Fibroblast of skin of scalp (primary cell): ENCODE measurements at places on chromosomes 1 and 21.

- DNase-seq = no peak
Measured at GRCh38 chr1:178652506-178653490, 72.2 kb upstream of the RALGPS2 start.

DNA sequence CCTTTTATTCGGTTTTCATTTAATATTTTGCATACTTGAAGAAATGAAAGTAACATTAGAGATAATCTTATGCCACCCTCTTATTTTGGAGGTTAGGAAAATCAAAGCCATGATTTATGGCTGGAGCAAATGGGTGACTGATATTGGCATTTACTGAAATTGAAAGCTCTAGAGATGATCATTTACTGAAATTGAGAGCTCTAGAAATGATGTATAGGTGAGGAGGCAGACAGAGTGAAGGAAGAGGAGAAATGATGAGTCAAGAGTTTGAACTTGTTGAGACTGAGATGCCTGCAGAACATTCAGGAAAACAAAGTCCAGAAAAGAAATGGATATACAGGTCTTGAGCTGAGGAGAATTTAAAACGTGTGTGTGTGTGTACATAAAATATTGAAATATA, 217.6 kb downstream of the LTN1 start:
- no peak for DNase-seq

- DNase-seq = peak; percentile 41
Measured at GRCh38 chr1:214224611-214225354, 56.2 kb upstream of the SMYD2 start.

GRCh38 chr1:37945743-37946702, 830 bp downstream of the INPP5B start:
- peak; percentile 93 for DNase-seq

DNA sequence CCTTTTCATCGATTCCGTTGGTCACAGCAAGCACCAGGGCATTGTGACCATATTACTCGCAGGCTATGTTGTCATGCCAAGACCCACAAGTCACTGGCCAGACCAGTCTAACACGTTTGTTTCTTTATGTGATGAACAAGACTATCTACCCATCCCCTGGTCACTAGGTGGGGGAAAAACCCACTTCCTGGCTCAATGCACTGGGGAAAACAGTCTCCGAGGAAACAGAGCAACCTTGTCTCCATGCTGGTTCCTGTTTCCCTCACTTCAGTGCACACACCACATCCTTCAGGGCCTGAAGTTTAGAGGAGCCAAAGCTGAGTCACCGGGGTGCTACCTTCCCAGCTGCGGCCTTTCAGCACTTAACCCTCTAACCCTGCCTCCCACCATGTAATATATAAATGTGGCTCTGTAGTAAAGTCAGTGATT, 20.9 kb downstream of the ERICH3 start:
- peak; percentile 12 for DNase-seq

GRCh38 chr1:168433238-168433637, 110.6 kb downstream of the XCL2 start:
- DNase-seq = no peak

DNA sequence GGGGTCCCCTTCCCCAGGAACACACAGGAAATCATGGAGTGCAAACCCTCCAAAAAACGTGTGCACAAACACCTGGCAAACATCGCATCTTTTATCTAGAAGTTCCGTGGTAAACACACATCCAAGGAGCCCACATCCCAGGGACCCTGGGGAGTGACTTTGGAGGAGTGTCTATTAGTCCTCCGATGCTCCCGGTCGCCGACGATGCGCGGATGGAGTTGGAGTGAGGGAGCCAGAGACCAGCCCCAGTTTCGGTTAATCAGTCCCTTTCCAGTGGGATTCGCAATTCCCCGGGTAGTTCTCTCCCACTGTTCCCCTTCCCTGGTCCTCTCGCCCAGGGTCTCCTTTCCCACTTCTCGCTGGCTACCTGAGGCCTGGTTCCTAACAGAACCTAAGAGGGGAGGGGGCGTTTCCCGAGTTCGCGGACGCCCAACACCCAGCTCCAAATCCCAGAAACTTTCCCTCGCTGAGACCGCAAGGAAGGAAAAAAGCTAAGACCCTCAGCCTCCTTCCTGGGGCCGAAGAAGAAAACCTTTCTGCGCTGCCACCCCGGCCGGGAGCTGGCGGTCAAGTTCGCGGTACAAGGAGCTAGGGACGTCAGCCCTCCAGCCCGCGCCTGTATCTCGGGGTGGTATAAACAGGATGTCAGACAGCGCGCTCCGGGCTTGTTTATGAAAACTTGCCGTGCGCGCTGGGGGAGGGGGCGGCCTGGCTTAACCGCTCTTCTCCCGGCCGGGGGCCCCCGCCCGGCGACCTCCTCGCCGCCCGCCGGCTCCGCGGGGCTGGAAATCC, 787 bp downstream of the JAK1 start:
- DNase-seq = peak; percentile 47

- no peak for DNase-seq
Measured at GRCh38 chr1:233233508-233234040, 62.0 kb downstream of the PCNX2 start.

DNA sequence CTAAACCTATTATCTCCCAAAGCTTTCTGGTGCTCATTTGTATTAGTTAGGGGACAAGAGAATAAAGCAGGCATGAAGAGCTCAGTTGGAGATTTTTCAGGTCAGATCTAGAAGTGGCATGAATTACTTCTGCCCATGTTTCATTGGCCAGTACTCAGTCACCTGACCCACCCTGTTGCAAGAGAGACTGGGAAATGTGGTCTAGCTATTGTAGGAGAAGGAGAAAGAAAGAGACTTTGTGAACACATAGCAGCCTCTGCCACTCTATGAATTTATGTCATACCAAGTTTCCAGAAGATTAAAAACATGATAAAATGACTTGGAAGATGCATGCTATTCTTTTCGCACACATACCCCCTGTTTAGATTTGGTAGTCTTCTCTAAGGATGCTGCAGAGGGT, 302.3 kb upstream of the RUNX1 start:
- DNase-seq = no peak

GRCh38 chr1:60904099-60904851, 178.1 kb upstream of the NFIA start:
- DNase-seq = peak; percentile 60

DNA sequence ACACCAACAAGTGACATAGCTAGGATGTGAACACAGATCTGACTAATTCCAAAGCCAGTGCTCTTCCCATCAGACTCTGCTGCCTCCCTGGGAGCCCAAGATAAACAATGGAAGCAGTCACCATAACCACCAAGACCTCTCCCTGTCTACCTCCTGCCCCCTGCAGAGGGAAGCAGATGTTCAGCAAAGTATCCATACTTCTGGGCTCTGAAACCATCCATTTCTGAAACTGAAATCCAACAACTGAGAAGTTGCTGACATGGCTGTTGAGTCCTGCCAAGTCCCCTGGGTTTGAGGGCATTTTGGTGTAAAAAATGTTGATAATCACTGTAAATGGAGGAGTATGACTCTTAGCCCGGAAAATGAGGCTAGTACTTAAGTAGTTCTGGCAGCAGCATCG, 102.1 kb downstream of the TYW3 start:
- peak; percentile 95 for DNase-seq

- peak; percentile 58 for DNase-seq
Measured at GRCh38 chr1:159918352-159919200, 6.7 kb downstream of the TAGLN2 start.

GRCh38 chr1:8397511-8397910, 79.6 kb downstream of the SLC45A1 start:
- peak; percentile 35 for DNase-seq

DNA sequence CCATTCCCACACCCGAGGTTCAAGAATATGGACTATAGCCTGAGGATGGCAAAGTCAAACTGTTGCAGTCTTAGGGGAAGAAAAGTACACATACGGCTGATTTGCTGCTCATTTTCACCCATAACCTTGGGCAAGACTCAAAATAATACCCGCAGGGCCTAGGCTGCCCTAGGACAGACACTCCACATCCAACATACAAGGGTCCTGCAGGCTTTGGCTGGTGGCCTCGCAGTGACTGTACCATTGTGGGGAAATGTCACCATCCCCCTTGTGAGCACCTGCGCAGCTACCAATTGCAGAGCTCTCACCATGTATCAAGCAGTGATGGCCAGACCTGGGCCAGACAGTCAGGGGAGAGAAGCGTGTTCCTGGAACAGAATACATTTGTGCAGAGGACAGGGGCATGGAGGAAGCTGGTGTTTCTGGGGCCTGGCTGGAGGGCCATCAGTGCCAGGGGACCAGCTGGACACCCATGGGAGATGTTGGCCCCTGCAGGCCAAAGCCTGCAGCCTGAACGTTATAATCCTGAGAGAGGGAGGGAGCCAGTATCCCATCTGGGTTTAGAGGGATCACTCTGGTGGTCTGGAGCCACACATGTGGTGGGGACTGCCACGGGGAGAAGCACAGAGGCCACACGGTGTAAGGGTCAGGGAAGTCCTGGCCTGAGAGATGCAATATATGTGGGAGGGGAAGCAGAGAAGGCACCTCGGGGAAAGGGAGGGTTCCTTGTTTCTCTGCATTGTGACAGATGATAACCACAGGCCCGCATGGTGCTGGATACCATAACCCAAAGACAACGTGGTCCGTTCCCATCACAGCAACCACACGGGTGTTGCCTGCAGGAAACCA, 101.2 kb downstream of the GLIS1 start:
- no peak for DNase-seq

DNA sequence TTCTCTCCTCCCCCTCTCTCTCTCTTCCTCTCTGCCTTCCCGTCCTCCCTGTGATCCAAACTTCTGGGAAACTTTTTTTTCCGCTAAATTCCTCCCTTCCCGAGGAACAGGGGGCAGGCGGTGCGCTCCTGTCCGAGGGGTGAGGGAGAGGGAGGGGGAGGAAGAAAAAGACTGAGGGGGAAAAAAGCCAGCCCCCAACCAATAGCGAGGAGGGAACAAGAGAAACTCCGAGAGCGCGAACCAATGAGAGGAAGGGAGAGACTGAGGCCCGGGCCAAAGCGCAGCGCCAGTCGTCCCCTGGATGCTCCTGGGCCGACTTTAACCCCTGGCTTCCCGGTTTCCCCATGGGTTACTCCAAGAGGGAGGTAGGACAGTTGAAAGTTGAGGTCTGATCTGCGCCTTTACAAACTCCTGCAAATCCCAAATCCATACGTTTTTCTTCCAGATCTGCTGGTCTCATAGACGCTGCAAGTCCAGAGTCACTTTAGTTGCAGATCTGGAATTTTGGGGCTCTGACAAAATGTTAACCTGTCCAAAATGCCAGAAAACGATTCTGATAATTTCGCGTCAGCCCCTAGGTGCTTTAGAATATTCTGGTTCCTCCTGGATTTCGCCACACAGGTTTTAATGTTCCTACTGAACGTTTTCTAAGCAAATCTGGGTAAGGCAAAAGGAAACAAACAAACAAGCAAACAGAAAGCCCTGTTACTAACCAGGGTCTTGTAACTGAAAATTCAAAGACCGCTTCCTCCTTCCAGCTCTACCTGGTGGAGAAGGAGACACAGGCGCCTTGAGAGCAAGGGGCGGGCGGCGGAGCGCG, at the start of gene TBX15:
TSS of gene TBX15 (minus strand) at position 158 of the 820 bp plus-strand sequence. CDS start 548 bp downstream, outside the sequence.
- DNase-seq = peak; percentile 94

DNA sequence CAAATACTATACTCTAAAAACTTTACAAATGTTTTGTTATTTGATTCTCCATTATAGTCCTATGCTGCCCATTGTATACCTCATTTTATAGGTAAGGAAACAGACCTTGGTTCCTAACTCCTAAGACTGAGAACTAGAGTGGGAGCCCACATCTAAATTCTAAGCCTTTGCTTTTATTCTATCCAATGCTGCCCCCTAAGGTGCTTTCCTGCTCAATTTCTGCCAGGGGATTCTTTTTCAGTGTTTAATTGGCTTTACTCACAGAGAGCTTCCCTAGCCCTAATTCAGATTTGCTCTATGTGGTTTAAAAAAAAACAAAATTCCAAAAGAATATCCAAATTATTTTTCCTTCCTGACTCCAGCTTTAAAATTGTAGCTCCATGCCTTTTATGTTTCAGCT, 64.5 kb downstream of the KIF14 start:
- no peak for DNase-seq

GRCh38 chr21:14968029-14968428, 96.8 kb downstream of the NRIP1 start:
- DNase-seq = no peak

GRCh38 chr1:247147781-247148180, 24.0 kb downstream of the ZNF124 start:
- no peak for DNase-seq

- DNase-seq = no peak
Measured at GRCh38 chr1:238201992-238202391, 311.3 kb upstream of the ZP4 start.

DNA sequence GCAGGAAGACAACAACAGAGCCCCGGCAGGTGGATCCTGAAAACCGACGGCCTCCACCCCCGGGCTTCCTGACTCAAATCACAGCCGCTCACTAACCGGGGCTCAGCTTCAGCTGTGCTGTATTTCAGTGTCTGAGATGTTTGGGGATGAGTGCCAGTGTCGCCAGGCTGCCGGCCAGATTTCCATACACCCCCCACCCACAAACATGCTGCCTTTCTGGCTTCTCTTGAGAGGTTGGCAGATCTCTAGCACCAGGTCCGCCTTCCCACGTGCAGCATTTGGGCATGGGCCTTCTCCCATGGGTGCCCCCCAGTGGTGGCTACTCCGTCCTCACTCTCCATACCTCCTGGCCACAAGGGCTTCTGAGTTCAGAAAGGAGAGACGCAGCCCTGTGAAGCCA, 34.8 kb downstream of the KCNAB2 start:
- peak; percentile 4 for DNase-seq

DNA sequence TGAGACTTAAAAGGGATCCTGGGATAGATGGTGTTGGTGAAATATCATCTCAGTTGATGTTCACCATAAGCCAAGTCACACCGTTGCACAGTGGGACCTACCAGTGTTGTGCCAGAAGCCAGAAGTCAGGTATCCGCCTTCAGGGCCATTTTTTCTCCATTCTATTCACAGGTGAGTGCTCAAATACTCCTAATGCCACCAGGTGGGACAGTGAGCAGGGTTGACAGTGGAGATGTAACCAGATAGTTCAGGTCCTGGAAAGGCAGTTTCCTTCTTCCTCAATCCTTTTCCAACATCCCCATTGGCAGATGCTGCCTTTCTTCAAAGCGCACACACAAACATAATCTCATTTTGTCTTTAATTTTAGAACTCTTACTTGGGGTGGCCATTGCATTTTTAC, 11.6 kb downstream of the CD160 start:
- DNase-seq = no peak

- DNase-seq = no peak
Measured at GRCh38 chr1:239363930-239364329, 22.4 kb upstream of the CHRM3 start.

DNA sequence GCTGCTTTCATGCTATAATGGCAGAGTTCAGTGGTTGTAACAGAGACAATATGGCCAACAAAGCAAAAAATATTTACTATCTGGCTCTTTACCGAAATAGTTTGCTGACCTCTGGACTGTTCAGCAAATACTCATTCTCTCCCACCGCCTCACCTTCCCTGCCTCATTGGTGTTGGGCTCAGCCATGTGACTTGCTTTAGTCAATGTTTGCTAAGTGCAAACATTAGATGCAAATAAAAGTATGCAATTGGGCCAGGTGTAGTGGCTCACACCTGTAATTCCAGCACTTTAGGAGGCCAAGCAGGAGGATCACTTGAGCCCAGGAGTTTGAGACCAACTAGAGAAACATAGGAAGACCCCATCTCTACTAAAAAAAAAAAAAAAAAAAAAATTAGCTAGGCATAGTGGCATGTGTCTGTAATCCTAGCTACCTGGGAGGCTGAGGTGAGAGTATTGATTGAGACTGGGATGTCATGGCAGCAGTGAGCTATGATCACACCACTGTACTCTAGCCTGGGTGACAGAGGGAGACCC, 55.1 kb downstream of the RPL5 start:
- no peak for DNase-seq

- DNase-seq = no peak
Measured at GRCh38 chr1:100565937-100566699, 28.2 kb downstream of the GPR88 start.

GRCh38 chr1:117612517-117613248, 6.8 kb downstream of the TENT5C start:
- DNase-seq = peak; percentile 57

- peak; percentile 18 for DNase-seq
Measured at GRCh38 chr1:167538657-167539056, 14.9 kb downstream of the CREG1 start.
